Activated CD8-positive, alpha-beta memory T cell treated with anti-CD3 and anti-CD28 coated beads for 4 hours (primary cell): ENCODE measurements at places on chromosomes 5 and 9.

DNA sequence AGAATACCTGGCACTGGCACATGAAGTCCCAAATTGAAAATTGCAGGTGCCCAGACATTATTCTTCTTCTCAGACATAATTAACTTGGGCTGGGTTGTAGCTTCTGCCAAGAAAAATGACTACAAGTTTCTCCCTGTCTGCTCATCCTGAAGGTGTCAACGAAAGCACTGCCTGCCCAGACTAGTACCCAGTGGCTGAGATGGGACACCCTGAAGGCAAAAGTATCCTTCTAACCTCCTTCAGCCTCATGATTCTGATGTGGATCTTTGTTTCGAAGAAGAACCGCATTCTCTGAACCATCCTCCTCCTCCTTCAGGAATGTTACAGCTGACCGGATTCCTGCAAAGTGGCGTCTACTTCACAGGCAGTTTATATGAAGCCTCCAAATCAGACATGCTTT is 161.1 kb upstream of the FST start:
- no peak for DNase-seq

- no peak for DNase-seq
Observed at GRCh38 chr5:80399526-80400239, 8.2 kb upstream of the ZFYVE16 start.

- no peak for DNase-seq
Observed at GRCh38 chr9:112224401-112225289, 49.5 kb upstream of the SUSD1 start.

GRCh38 chr9:1960342-1961042 is 54.7 kb upstream of the SMARCA2 start:
- no peak for DNase-seq

DNA sequence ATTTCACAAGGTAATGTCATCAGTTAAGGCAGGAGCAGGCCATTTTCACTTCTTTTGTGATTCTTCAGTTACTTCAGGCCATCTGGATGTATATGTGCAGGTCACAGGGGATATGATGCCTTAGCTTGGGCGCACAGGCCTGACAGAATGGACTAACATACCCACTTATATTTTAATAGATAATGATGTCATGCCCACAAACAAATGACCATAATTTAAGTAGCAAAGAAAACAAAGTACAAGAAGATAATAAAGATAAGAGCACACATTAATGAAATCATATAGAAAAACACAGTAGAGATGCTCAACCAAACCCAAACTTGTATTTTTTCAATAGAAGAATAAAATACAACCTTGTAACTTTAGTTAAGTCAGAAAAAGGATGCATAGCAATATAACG is 19.7 kb upstream of the TBC1D2 start:
- DNase-seq = no peak

DNA sequence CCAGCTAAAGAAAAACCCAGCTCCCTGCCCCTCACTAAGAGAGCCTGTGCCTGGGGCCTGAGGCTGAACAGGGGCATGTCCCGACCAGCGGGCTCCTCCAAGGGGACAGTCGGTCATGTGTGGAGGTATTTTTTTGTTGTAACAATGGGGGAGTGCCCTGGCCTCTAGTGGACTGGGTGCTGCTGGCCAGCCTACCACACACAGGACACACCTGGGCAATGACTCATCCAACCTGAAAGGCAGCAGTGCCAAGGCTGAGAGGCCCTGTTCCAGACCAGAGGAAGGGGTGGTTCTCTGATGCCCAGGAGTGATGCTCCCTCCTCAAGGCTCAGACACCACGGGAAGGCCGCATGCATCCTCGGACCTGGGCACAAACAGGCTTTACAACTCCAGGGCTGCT is 181.5 kb downstream of the OLFM1 start:
- DNase-seq = no peak

DNA sequence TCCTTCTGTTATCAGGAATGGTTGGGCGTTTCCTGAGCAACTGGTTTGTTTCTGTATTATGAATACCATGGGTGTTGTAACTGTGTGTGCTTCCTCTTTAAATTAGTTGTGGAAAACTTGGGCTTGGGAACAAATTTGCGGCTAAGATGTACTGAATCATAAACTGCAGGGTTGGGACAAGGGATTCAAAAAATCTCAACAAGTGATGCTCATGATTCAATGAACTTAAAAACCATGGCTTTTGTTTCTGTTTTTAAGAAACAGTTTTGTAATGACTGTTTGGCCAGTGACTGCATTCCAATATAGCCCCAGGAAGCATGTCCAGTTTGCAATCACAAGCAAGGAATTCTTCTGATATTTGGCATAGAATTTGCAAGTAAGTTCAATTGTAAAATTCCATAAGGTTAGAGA is 657.5 kb upstream of the WWC1 start:
- DNase-seq = no peak

GRCh38 chr9:133148199-133149129 is 15.2 kb downstream of the GBGT1 start:
- DNase-seq = no peak

DNA sequence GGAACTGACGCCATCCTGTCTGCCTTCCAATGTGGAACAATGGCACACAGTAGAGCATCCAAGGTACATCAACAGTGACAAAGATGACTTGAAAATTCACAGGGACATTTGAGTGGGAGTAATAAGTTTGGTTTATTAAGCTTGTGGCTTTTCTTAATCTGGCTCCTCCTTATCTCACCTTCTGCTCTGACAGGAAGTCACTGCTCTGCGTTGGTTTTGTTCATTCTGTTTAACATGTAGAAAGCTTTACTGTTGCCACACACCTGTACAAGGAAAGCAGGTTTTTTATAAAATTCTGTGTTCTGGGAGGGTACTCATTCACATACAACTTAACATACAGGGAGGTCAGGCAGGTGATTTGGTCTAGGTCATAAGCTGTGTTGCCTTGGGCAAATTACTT is 1.6 kb upstream of the GZMK start:
- DNase-seq = no peak

DNA sequence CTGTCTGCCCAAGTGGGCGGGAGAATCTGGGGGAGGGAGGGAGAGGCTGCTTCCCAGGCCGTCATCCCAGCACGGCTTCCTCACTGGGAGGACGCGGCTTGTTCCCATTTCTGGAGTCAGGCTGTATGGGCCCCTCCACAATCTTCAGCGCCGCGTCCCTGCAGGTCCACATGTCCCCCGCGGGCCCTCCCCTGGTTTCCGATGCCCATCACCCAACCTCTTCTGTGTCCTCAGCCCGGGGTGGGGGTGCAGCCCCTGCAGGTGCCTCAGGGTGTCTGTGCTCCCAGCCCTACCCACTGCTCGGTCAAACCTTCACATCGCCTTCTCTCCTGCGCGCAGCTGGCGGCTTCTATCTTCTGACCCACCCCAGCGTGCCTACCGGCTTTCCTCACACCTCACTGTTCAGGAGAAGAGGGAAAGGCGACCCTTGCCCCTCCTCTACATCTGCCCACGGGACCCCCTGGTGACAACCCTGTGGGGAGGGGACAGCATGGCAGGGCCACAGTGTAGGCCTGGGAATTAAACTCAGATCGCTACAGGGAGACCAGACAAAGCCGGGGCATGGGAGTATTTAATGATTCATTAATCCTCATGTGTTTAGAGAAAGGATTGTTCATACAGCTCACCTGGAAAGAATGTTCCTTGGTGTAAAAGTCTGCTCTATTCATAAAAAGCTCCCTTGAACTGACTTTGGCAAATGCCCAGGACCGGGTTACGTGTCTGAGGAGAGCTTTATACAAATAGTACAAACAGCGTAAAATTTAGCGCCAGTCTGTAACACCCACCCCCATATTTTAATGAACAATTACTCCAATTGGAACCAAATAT is 145.1 kb downstream of the IRX1 start:
- no peak for DNase-seq

GRCh38 chr5:36875051-36875789 is 1.3 kb upstream of the NIPBL start:
- no peak for DNase-seq
